ENCODE measurements at places on chromosomes 13 and 19.

DNA sequence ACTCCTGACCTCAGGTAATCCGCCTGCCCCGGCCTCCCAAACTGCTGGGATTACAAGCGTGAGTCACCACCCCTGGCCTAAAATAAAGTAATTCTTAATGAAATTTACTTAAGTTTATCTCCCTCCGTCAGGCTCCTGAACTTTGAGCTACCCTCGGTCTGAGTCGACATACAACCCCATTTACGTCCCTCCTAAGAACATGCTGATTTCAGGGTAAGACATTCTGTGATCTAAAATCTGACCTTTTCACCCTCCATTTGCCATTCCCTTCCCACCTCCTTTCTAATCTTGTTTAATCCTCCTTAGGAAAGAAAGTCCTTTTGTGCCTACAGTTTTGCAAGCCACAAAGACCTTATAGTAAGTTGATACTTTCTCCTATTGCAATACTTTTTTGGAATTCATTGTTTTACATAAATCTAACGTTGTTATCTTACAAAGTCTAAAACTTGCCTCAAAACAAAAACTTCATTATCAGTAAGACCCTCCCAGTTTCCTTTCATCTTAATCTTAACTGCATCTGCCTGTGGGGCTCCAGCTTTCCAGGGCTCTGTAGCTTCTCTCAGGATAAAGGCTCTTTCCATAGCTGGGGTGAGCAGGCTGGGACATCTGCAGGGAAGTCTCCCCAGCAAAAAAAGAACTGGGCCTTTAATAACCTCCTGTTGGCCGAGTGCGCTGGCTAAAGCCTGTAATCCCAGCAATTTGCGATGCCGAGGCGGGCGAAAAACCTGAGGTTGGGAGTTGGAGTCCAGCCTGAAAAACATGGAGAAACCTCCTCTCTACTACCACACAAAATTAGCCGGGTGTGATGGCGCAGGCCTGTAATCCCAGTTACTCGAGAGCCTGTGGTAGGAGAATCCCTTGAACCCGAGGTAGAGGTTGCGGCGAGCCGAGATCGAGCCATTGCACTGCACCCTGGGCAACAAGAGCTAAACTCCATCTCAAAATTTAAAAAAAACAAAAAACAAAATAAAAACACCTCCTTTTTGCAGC is 143.1 kb downstream of the ZNF737 start:
- DNase-seq, result no peak

DNA sequence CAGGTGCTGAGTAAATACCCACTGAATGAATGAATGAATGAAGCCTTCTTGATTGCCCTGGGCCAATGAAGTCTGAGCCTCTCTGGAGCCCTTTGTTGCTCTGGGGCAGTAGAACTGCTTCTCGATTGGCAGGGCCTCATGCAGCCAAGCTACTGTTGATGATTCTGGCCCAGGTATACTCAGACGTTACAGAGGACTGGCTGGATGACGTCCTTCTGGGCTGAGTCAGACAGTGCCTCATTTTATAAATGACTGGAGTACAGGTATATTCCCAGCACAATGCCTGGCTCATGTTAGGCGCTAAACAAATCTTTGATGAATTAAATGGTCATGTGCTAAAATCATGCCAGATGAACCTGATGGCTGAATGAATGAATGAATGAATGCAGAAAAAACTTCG is 243.8 kb upstream of the MAB21L1 start:
- DNase-seq, result no peak

- DNase-seq, result no peak
Observed at GRCh38 chr19:54449701-54450069, 686 bp downstream of the LENG8 start.

- DNase-seq, result no peak
Observed at GRCh38 chr19:35913589-35913988, 5.5 kb upstream of the TYROBP start.

DNA sequence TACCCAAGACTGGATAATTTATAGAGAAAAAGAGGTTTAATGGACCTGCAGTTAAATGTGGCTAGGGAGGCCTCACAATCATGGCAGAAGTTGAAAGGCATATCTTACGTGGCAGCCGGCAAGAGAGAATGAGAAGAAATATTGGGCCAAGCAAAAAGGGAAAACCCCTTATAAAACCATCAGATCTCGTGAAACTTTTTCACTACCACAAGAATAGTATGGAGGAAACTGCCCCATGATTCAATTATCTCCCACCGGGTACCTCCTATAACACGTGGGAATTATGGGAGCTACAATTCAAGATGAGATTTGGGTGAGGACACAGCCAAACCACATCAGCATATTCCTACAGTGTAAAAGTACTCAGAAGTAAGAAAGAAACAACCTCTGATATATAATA is 4.7 kb upstream of the KBTBD7 start:
- DNase-seq, result no peak

DNA sequence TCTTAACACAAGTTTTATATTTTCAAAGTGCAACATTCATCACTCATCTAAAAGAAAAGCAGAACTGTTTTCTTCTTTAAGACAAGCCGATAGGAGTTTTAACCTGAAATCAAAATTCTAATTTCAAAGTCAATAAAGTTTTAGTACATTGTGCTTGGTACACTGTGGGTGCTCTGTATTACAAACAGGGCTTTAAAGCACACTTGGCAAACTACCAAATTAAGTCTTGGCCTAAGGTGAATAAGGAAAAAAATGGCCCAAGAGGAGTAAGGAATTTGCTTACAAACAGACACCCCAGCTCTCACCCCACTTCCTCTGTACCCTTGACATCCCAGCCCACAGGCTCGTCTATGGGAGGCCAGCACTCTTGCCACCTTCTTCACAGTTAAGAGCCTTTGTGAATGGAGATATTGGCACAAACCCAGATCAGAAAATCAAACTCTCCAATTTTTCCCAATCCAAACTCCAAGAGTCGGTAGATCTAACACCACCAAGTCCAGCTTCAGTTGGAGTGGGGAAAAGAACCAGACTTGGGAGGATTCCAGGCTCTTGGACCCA is 66.0 kb downstream of the ABCC4 start:
- DNase-seq, result no peak

DNA sequence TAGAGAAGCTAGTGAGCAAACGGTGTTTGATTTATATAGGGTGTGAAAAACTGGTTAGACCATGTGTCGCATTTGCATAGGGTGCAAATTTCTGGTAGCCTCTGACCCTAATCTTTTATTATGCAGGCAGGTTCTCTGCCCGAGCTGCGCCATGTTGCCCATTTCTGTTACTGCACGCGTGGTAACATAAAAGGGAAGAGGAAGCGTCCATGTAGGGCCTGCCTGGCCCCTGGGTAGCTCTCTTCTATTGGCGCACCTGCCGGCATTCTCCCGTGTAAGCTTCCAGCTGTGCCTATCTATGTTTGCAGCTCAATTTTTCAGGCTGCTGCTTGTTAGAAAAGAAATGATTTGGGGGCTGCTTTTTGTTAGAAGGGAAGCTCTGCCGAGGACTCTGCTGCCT is 14.0 kb upstream of the CD70 start:
- DNase-seq, result no peak

- DNase-seq, result no peak
Observed at GRCh38 chr19:49337267-49338022, 2.2 kb downstream of the CD37 start.

DNA sequence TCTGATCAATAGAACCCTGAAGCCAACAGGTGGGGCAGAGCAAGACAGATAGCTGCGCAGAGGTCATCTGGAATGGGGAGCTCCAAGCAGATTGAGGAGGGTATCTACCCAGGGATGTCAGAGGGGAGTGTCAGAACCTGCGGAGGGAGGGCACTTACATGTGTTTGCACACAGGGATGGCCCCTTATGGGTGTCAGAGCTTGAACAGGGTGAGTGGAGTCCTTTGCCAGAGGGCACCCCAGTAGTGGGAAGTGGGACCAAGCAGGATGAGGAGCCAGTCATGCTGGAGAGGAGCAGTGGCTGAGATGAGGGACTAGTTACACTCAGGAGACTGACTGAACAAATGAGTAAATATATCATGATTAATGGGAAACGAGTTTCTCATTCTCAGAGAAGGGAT is 17.0 kb upstream of the SIGLEC14 start:
- DNase-seq, result no peak

- DNase-seq, result no peak
Observed at GRCh38 chr13:72959643-72960042, 99.2 kb upstream of the KLF5 start.

GRCh38 chr13:23642110-23642509 is 71.9 kb downstream of the TNFRSF19 start:
- no peak for DNase-seq

- DNase-seq, result no peak
Observed at GRCh38 chr13:27309967-27310598, 39.5 kb downstream of the RASL11A start.

- DNase-seq, result no peak
Observed at GRCh38 chr19:28706693-28707092, 506.3 kb downstream of the UQCRFS1 start.

GRCh38 chr19:33809960-33810359 is 13.3 kb downstream of the KCTD15 start:
- DNase-seq, result no peak

DNA sequence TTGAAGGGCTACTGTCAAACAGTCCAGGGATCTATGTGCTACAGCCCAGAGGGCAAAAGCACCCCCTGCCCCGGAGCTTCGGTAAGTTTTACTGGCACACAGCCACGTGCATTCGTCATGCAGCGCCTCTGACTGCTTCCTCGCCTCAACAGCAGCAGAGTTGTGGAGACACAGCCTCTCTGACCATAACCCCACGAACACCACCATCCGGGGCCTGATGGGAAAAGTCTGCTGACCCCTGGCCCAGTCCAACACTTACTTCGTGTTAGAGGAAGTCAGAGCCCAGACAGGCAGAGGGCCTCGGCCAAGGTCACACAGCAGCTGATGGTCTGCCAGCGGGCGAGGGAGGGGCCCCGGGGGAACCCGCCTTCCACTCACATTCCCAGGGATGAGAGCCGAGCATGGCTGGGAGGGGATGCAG is 5.1 kb downstream of the CBARP start:
- no peak for DNase-seq

- no peak for DNase-seq
Observed at GRCh38 chr19:34217952-34218817, 36.2 kb upstream of the GARRE1 start.

DNA sequence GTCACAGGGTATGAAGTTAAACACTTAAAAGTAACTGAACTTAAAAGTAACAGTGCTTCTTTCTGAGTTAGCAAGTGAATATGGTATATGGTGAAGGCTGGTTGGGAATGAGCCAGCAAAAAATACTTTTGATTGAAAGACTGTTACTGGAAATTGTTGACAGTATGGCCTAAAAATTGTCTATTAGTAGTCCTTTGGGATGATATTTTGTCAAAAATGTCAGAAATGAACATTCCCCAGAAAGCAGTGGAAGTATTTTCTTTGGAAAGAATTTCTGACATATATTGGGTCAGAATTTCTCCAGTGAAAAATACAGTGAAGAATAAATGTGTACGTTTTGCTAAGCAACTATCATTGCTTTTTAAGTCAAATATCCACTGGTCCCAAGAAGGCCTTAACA is 860.5 kb downstream of the PCDH9 start:
- no peak for DNase-seq

DNA sequence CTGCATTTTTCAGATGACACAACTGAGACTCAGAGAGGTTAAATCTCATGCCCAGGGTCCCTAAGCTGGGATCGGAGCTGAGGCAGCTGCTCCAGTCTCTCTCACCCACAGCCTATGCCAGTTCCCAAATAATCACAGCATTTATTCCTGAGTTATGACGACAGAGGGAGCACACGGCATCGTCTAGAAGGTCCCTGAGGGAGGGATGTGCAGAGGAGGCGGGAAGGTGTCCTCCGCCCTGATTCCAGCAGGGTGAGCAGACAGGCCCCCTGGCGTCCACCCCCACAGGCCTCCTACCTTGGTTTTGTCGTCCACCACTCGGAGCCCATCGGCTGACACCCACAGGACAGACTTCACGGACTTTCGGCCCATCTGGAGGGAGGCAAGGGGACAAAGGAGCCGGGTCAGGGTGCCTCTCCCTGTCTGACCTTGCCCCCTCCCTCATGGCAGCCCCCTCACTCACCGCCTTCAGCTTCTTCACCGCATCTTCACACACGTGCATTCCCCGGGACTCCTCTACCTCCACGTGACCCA is 8.0 kb downstream of the NUMBL start:
- DNase-seq, result no peak

DNA sequence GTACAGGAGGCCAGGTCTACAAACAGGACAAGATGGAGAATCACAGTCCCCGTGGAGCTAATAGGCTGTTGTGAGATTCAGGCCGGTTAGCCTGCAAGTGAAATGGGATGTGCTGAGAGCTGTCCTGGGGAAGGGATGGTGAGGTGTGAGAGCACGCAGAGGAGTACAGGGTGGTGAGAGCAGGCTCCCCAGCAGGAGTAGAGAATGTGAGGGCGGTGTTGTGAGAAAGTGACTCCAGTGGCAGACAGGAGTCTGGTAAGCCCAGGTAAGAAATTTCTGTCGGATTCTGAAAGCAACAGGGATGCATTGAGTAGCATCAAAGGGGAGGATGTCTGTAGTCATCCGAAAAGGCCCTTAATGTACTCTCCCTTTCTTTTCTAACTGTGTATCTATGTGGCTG is 50.7 kb upstream of the GPR183 start:
- DNase-seq, result no peak

GRCh38 chr19:49151267-49152118 is 3.7 kb downstream of the HRC start:
- no peak for DNase-seq

- no peak for DNase-seq
Observed at GRCh38 chr13:107457686-107458085, 757.6 kb downstream of the LIG4 start.

- no peak for DNase-seq
Observed at GRCh38 chr19:55369653-55370304, 484 bp downstream of the IL11 start.

- no peak for DNase-seq
Observed at GRCh38 chr13:83943530-83944279, 61.4 kb upstream of the SLITRK1 start.

DNA sequence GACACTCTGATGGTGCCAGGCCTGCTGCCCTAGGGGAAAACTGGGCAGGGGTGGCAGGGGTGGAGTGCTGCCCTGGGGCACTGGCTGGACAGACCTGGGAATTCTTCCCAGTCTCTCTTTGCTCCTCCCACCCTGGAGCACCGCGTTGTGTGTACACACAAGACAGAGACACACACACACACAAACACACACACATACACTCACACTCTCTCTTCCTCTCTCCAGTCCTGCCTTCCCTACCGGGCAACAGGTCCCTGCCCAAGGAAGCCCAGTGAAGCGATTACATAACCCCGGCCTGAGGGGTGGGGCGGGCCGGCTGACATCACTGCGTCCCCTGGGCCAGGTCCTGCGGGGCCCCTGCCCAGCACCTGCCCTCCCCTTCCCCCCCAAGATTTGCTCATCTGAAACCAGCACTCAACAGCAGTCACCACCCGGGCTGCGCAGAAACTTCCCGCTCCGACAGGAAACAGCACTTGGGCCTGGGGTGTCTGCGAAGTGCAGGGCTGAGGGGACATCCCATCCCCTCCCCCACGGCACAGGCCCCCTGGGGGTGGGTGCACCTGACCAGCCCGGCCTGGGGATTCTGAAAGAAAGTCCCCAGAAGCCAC is 1.2 kb downstream of the MKNK2 start:
- DNase-seq, result no peak

GRCh38 chr13:39858794-39859193 is 203.3 kb downstream of the COG6 start:
- no peak for DNase-seq

All from esophagus squamous epithelium (tissue), 5 donors.